ENCODE measurements at places on chromosomes 3 and 15.

- no peak for DNase-seq
Observed at GRCh38 chr3:160162440-160162839, 62.8 kb upstream of the C3orf80 start.

DNA sequence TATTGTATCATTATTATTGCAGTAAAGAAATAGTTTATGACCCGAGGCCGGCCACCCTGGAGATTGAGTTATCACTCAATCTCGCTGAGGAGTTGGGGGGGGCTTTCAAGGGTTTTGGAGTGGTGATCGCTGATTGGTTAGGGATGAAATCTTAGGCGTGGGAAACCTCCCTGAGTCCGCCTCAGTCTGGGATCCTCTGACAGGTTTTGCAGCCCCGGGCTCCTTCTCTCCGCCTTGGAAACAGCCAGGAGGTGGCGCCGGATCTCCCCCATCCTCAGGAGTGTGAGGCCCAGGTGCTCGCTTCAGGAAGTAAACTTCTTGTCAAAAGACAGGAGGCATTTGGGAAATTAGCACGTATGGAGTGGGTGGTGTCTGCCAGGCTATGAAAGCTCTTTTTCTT is 41.1 kb upstream of the SEC61A1 start:
- peak; percentile 24 for DNase-seq

GRCh38 chr3:3085782-3086181 is 24.4 kb downstream of the IL5RA start:
- DNase-seq = no peak

GRCh38 chr15:95302206-95302605 is 1028.3 kb upstream of the NR2F2 start:
- DNase-seq = no peak
